ENCODE measurements at places on chromosomes 7 and 10. TPM values are rescaled to one million over a fixed set of nuclear protein-coding genes. Genes with fewer than 3 reads are reported as not detected.

FKBP6 gene
- not detected for total RNA-seq

APBB1IP gene
- not detected for total RNA-seq

ADIRF gene
- total RNA-seq, result 259 TPM

PDCD11 gene
- 50.9 TPM for total RNA-seq

ASIC3 gene
- 1.7 TPM for total RNA-seq

NPY gene
- total RNA-seq, result not detected

AKR1C4 gene
- not detected for total RNA-seq

ZNF727 gene
- not detected for total RNA-seq

FOXK1 gene
- total RNA-seq, result 13.2 TPM

HOXA7 gene
- 2.6 TPM for total RNA-seq

SPAM1 gene
- total RNA-seq, result not detected

TRDMT1 gene
- 1.3 TPM for total RNA-seq

PDE1C gene
- total RNA-seq, result 14.1 TPM

RET gene
- total RNA-seq, result not detected

TMEM176A gene
- total RNA-seq, result not detected

STEAP1B gene
- total RNA-seq, result 0.47 TPM

TFR2 gene
- not detected for total RNA-seq

SPDYE8 gene
- total RNA-seq, result not detected

WDFY4 gene
- total RNA-seq, result not detected

CLCN1 gene
- total RNA-seq, result 0.55 TPM

GSTO2 gene
- 13.8 TPM for total RNA-seq

ERCC6 gene
- total RNA-seq, result 43.0 TPM

TMEM236 gene
- total RNA-seq, result not detected

HELLS gene
- 98.0 TPM for total RNA-seq

TMEM184A gene
- 23.1 TPM for total RNA-seq

SH2D4B gene
- not detected for total RNA-seq

HOXA9 gene
- total RNA-seq, result 69.0 TPM

NYAP1 gene
- 1.9 TPM for total RNA-seq

PON1 gene
- total RNA-seq, result not detected

SPDYE6 gene
- total RNA-seq, result not detected

PDE6C gene
- not detected for total RNA-seq

NPVF gene
- total RNA-seq, result not detected

ZNF488 gene
- total RNA-seq, result 2.1 TPM

FAM131B gene
- 6.9 TPM for total RNA-seq

NPSR1 gene
- total RNA-seq, result not detected

EBLN1 gene
- total RNA-seq, result not detected

NUTM2E gene
- not detected for total RNA-seq

TAS2R5 gene
- total RNA-seq, result 0.26 TPM

GCK gene
- total RNA-seq, result not detected

CRPPA gene
- 0.75 TPM for total RNA-seq

PLXNA4 gene
- total RNA-seq, result 1.2 TPM

EFCAB10 gene
- 0.18 TPM for total RNA-seq
